ENCODE measurements at places on chromosomes 4 and X.

DNA sequence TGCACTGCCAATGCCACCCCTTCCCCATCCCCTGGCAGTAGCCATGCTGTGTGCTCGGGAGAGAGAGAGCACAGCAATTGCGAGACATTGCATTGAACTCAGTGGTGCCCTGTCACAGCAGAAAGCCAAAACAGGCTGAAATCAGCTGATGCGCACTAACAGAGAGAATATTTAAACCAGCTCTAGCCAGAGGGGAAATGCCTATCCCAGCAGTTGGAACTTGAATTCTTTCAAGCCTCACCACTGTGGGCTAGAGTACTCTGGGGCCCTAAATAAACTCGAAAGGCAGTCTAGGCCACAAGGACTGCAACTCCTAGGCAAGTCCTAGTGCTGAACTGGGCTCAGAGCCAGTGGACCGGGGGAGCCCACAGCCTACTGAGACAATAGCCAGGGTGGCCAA is 17.7 kb upstream of the RP2 start:
- no peak for DNase-seq

- no peak for DNase-seq
These were observed 150.4 kb downstream of the EMCN start for GRCh38 chr4:100367451-100367850.

- peak; percentile 17 for DNase-seq
These were observed 93.5 kb downstream of the GRXCR1 start for GRCh38 chr4:42985976-42986375.

DNA sequence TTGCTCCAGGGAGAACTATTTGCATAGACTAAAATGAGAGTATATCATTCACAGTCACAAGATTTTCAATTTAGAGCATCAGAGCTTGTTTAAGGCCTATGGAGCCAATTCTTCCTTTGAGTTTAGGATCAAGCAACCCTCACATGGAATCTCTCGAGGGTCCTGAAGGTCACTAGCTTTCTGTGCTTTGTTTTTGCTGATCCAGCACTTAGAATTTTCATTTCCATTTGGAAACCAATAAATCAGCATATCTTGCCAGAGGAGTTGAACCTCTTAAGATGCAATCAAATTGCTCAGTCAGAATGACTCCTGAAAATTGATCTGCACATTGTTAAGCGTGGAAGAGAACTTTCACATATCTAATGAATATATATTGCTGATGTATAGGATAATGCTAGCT is 1039.6 kb downstream of the PDHA2 start:
- no peak for DNase-seq

- DNase-seq = no peak
These were observed 15.4 kb downstream of the VAMP7 start for GRCh38 chrX:155896512-155896911.

GRCh38 chrX:141960578-141960977 is 56.9 kb downstream of the MAGEC1 start:
- no peak for DNase-seq

DNA sequence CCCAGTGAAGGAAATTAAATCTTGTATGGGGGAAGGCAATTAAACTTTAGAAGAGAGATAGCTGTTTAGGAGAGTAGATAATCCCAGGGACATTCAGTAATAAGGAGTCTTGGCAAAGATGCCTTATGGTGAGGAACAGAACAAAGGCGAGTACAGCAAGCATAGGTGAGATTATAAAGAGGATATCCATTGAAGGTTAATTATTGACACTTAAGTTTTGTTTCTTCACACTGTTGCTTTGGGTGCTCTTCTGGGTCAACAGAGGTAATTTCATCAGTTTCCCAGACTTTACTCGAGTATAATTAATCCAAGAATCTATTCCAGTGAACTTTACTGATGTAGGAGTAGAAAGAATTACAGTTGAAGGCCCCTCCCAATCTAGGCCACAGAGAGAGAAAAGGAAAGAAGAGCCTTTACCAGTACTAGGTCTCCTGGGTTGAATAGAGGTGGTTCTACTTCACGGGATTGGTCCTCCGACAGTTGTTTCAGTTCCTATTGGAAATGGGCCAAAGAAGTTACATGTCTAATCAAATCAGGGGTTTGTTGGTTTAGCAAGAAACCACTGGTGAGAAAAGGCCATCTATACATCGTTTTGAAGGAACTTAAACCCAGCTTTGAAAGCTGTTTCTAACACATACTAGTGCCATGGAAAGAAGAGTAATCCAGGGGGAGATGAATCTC is 27.2 kb downstream of the EPGN start:
- no peak for DNase-seq

- DNase-seq = no peak
These were observed 139.3 kb downstream of the CHIC2 start for GRCh38 chr4:53925050-53925605.
